ENCODE measurements at places on chromosomes 4 and X. TPM values are rescaled to one million over a fixed set of nuclear protein-coding genes. Genes with fewer than 3 reads are reported as not detected.

GRCh38 chrX:40064055-40064597 is 33.6 kb downstream of the BCOR start:
- DNase-seq, result no peak

DNA sequence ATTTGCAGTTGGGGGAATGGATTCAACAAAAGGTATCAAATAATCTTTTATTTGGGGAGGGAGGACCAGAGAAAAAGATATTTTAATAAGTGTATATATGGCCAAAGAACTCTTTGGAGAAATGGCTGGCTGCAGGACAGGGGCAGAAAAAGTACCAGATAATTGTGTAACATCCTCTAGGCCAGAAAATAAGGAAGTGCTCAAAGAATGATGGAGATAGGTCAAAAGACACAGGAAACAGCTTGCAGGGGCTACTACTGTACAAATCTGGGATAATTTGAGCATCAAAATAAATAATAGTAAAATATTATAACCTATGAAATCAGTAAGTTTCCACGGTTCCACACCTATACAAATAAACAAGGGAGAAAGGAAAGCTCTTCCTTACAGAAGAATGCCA is 34.8 kb downstream of the KLHL5 start:
- no peak for DNase-seq

- no peak for DNase-seq
These were observed 93.8 kb downstream of the SLC10A6 start for GRCh38 chr4:86755388-86755787.

Gene GPR82
- not detected for total RNA-seq

GRCh38 chrX:39721566-39722279 is 376.0 kb downstream of the BCOR start:
- DNase-seq, result no peak

DNA sequence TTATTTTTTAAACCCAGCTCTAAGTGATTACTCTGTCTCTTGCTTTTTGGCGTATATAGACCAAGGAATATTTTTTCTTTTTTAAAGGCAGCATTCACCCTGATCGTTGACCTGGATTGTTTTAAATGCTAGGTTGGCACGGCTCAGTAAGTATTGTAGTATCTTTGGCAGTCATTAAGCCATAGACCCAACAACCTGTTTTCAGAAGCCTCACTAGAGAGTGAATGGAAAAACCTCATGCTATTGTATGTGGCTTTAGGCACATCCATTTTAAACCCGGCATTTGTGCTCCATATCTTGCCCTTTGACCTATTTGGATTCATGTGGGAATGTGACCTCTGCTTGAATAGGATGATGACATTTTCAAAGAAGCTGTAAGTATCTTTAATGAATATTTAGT is 183.9 kb downstream of the SNCA start:
- no peak for DNase-seq

Gene GABRB1
- total RNA-seq, result 5.1 TPM

GRCh38 chr4:148015468-148015867 is 283.6 kb downstream of the ARHGAP10 start:
- DNase-seq, result no peak

- DNase-seq, result no peak
These were observed 3.1 kb downstream of the POLR2B start for GRCh38 chr4:56981795-56982201.

Gene SYP
- 1.2 TPM for total RNA-seq

Data from heart right ventricle (tissue), 16 donors.